ENCODE measurements at places on chromosomes 13 and 19.

GRCh38 chr19:3441089-3441985, 39.0 kb downstream of the SMIM24 start:
- no peak for DNase-seq

DNA sequence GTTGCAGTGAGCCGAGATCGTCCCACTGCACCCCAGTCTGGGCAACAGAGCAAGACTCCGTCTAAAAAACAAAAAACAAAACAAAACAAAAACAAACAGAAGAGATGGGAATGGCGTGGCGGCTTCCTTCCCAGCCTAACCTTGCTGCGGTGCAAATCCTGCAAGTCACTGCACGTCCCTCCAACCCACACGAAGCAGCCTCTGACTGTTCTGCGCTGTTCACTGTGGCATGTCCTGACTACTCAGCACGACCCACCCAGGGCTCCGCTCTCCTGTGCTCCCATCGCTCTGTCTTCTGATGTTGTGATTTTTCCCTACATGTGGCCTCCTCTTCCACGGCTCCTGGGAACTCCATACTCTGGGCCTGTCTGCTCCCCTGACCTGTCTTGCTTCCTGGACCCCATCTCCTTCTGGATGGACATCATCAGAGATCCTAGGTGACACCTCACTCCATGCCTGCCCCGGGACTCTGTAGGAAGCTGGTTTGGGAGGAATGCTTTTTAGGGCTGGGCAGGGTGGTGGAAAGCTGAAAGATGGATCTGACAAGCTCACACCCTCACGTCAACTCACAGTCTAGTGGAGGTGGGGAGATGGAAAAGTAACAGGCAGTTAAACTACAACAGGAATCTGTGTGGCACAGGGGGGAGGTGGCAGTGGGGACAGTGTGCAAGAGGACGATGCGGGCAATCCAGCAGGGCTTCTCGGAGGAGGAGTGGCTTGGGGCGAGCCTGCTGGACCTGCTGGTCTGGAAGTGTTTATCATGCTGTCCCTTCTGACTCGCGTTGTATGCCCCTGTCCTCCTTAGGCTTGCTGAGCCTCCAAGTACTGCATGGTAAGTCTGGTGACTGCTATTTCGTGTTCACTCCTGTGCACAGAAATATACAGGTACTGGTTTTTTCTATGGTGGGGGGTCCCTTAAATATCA, 18.8 kb downstream of the ZSCAN5A start:
- no peak for DNase-seq

DNA sequence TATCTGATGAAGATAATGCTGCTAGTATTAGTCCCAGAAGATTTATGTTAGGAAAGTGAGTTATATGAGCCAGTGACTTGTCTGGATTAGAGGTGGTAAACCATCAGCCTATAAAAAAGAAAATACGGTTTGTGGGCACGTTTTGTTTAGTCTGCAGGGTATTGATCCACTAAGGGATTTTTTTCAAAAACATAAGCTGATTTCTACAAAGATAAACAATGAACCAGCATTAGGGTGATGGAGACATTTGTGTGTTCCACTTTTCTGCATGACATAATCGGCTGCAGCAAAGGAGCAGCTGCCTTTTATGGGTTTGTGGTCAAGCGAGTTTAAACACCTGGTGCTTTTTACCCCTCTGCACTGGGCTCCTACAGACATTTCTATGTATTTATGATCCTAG, 836.4 kb upstream of the GPC6 start:
- no peak for DNase-seq

GRCh38 chr13:95275322-95276036, 25.8 kb downstream of the ABCC4 start:
- DNase-seq: no peak

GRCh38 chr13:98236197-98236596, 59.1 kb upstream of the RNF113B start:
- DNase-seq: no peak

DNA sequence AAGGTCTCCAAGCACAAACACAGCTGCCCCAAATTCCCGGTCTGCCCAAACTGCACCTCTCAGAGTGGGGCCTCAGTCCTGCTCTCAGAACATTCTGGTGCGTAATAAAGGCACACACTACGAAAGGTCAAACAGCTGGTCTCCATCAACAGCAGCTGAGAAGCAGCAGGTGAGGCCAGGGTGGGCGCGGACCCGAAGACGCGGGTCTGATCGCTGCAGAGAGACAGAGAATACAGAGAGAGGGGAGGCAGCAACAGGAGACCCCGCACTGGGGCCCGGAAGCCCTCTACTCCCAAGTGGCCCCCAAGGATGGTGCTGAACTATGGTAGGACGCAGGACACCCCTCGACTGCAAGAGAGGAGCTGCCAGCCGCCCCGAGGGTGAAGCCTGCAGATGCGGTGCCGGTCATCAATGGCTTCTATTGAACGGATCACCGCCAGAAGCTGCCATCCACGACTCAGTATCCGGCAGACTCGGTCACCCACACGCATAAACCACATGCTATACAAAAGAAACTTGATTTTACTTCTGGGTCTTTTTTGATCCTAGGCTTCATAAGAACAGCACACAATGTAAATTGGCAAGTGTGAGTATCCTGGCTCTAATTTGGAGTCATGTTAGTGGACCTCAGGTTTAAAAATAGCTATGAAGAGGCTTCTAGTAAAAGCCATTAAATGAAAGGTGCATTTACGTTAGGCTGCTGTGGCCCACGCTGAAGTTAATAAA, 33.4 kb downstream of the STK24 start:
- no peak for DNase-seq

DNA sequence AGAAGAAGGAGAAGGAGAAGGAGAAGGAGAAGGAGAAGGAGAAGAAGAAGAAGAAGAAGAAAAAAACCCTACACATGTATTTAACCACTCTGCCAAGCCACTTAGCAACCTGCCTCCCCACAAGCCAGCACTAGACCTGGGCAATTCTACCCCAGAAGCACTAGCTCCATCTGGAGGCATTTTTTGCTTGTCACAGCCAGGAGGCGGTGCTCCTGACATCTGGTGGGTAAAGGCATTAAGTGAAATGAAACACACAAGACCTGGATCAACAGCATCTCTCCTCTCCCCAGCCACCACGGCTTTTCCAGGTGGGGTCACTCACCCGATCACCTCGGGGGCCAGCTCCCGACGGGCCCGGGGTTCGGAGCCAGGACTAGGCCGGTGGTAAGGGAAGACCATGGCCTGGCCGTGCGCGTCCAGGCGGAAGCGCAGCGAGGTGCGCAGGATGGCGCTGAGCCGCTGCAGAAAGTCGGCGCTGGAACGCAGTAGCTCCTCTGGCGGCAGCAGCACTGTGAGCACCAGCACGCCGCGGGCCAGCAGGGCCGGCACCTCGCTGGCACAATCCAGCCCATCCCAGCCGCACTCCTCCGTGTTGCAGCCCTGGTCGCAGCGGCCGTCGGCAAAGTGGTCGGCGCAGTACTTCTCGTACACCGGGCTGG, 26.9 kb downstream of the NOTCH3 start:
- DNase-seq: no peak

GRCh38 chr13:30895773-30896172, 10.3 kb upstream of the MEDAG start:
- no peak for DNase-seq

DNA sequence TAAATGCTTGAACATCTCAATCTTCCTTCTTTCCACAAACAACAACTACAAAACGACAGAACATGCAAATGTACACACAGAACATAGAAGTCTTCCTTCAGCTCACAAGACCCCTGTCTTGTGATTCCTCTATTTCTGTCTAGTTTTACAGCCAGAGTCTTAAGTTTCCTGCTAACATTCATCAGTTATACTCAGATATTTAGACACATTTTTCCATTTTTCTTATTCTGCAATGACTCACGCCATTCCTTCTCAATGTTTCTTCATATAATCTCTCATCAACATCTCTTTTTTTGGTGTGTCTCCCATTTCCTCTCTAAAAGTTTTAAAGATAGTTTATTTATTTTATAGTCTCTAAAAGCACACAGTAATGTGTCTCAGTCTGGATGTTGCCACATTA, 1872.9 kb upstream of the PCDH20 start:
- DNase-seq: no peak

DNA sequence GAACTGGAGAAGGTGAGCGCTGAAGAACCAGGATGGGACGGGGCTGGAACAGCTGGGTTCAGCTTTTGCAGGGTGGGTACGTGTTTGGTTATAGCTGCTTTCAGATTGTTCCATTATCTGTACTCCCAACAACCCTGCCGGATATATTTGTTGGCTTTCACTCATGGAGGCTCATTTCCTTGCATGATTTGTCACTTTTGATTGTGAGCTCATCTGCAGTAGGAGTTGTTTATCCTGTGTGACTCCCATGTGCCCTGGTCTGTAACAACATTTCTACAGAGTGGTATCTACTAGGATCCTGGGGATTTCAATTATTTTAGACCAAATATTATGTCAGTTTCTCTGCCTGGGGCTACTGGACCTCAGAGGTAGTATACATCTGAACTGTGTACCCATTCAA, 5.4 kb downstream of the ARL11 start:
- no peak for DNase-seq

- DNase-seq: no peak
Measured at GRCh38 chr13:114069376-114070097, 62.9 kb downstream of the RASA3 start.

GRCh38 chr19:3544742-3545668, 6.0 kb downstream of the TEKTIP1 start:
- DNase-seq: peak; percentile 50

GRCh38 chr19:45245826-45246225, 619 bp upstream of the EXOC3L2 start:
- DNase-seq: no peak

DNA sequence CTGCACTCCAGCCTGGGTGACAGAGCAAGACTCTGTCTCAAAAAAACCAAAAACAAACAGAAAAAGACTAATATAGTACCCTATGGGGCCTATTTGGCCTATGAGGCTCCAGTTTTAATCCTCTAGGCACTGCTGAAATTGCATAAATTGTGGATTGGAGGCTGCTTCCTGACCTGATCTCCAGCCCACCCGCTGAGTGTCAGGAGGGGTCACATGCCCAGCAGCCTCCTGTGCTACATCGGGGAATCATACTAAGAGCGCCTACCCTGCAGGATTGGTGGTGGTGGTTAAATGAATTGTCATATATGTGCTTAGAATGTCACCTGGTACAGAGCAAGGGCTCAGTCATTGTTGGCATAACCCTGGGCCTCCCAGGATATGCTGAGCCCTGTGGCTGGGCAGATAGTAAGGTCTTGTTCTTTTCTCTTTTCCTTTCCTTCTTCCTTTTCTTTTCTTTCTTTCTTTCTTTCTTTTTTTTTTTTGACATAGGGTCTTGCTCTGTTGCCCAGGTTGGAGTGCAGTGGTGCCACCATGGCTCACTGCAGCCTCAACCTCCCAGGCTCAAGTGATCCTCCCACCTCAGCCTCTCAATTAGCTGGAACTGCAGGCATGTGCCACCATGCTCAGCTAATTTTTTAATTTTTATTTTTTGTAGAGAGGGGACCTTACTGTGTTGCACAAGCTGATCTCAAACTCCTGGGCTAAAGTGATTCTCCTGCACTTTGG, 31.3 kb downstream of the LTBP4 start:
- DNase-seq: no peak

- DNase-seq: no peak
Measured at GRCh38 chr13:106260352-106260751, 275.1 kb downstream of the EFNB2 start.

GRCh38 chr13:100244431-100244830, 155.5 kb downstream of the PCCA start:
- DNase-seq: no peak

GRCh38 chr19:50590191-50590590, 22.0 kb upstream of the LRRC4B start:
- DNase-seq: no peak

GRCh38 chr19:14826006-14826405, 9.0 kb downstream of the OR7A5 start:
- DNase-seq: no peak

DNA sequence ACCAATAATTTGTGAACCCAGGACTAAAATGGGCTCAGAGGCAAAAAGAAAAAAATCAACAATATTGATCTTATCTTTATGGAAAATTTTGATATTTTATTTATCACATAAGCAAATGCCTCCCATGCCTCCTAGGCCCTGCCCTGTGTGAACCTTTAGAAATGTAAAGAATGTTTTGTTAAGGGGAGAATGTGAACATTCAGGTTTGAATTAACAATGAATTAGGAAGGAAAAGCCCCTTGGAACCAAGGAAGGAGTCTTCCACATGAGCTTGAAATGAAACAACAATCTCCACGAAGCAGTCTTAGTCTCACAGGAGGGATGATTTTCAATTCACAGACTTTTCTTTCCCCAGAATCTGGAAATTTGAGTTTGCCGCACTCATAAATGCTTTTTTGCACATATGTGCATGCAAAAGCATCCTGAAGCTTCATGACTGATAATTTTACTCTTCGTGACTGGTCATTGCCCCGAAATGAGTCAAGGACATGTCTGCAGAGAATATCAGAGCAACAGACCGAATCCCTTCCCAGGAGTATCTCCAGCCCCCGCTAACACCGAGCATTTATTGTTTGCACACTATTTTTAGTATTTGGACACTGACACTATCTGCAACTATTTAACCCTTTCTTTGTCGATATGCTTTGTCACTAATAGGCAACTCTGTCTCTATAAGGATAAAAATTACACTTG, 135.2 kb downstream of the DCT start:
- DNase-seq: no peak

DNA sequence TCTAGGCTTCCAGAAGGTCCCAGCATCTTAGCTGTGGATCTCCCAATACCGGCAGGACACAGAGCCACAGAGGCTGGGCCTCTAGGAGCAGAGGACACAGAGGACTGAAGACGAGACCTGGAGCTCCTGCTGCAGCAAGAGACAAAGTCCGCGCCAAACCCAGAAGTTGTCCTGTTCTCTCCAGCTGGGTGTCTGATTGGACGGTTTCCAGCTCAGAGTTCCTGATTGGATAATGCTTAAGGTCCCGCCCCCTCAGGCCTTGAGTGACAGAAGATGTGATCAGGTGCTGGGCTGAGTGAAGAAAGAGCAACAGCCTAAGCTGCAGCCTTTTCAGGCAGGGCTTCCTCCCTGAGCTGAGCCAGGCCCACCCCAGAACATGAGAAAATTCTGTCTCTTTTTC, 59.9 kb upstream of the ZNF85 start:
- DNase-seq: no peak

GRCh38 chr19:4692251-4693077, 22.3 kb upstream of the MYDGF start:
- DNase-seq: no peak

DNA sequence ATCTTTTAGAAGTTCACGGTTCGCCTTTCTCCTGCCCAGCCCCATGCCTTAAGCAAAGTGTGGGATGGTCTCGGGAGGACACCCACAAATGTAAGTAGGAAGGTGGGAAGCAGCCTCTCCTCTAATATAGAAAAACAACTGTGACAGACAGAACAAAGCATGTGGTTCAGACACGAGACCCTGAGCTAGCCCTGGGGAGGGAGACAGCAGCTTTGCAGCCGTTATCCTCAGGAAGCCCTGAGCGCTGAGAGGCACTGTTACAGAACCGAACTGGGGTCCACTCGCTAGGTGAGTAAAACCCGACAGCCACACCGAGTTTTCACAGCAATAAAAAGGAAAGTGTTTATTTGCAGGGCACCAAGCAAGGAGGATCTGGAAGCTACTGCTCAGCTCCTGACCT, 210.6 kb downstream of the UQCRFS1 start:
- DNase-seq: no peak

- DNase-seq: no peak
Measured at GRCh38 chr13:111394211-111394922, 73.9 kb downstream of the TEX29 start.

Measured in activated CD8-positive, alpha-beta memory T cell treated with anti-CD3 and anti-CD28 coated beads for 1 hour (primary cell).